ENCODE measurements at places on chromosomes 6 and 20. TPM values are rescaled to one million over a fixed set of nuclear protein-coding genes. Genes with fewer than 3 reads are reported as not detected.
A peak's percentile ranks its signal among the peaks of the same experiment; 100 is the strongest.

GRCh38 chr20:11018668-11019170 lies 344.9 kb upstream of the JAG1 start:
- H3K36me3 ChIP-seq = no peaks in the 10 kb centered on the region
- DNase-seq = no peak
- no peak overlapping the region for H3K4me3 ChIP-seq
- no peaks in the 10 kb centered on the region for H3K27me3 ChIP-seq
- H3K4me1 ChIP-seq = no peaks in the 10 kb centered on the region
- no peak overlapping the region for H3K27ac ChIP-seq

- no peaks in the 10 kb centered on the region for H3K4me1 ChIP-seq
- H3K4me3 ChIP-seq = no peak overlapping the region
- no peaks in the 10 kb centered on the region for H3K27me3 ChIP-seq
- DNase-seq = no peak
- no peaks in the 10 kb centered on the region for H3K36me3 ChIP-seq
Measured at GRCh38 chr6:156698239-156699016, 78.8 kb upstream of the ARID1B start.

- no peaks in the 10 kb centered on the region for H3K36me3 ChIP-seq
- H3K4me3 ChIP-seq = no peak overlapping the region
- H3K4me1 ChIP-seq = no peaks in the 10 kb centered on the region
- no peak overlapping the region for H3K27ac ChIP-seq
- no peaks in the 10 kb centered on the region for H3K27me3 ChIP-seq
- no peak for DNase-seq
Measured at GRCh38 chr6:142816031-142816430, 128.9 kb downstream of the HIVEP2 start.

GRCh38 chr6:13404228-13404891 lies 76.0 kb upstream of the TBC1D7 start:
- H3K4me3 ChIP-seq = no peak overlapping the region
- no peaks in the 10 kb centered on the region for H3K36me3 ChIP-seq
- no peaks in the 10 kb centered on the region for H3K27me3 ChIP-seq
- peaks cover 56% of the 10 kb centered on the region for H3K4me1 ChIP-seq
- DNase-seq = no peak

GRCh38 chr6:103812970-103813369 lies 1046.7 kb downstream of the HACE1 start:
- H3K36me3 ChIP-seq = no peaks in the 10 kb centered on the region
- H3K4me3 ChIP-seq = no peak overlapping the region
- no peak for DNase-seq
- H3K27me3 ChIP-seq = no peaks in the 10 kb centered on the region

GRCh38 chr6:129140526-129140925 lies 257.6 kb downstream of the LAMA2 start:
- H3K4me1 ChIP-seq = peaks cover 55% of the 10 kb centered on the region
- DNase-seq = no peak
- peaks cover 14% of the 10 kb centered on the region for H3K36me3 ChIP-seq
- H3K27ac ChIP-seq = peak overlapping the region; percentile 64
- no peak overlapping the region for H3K4me3 ChIP-seq

DNA sequence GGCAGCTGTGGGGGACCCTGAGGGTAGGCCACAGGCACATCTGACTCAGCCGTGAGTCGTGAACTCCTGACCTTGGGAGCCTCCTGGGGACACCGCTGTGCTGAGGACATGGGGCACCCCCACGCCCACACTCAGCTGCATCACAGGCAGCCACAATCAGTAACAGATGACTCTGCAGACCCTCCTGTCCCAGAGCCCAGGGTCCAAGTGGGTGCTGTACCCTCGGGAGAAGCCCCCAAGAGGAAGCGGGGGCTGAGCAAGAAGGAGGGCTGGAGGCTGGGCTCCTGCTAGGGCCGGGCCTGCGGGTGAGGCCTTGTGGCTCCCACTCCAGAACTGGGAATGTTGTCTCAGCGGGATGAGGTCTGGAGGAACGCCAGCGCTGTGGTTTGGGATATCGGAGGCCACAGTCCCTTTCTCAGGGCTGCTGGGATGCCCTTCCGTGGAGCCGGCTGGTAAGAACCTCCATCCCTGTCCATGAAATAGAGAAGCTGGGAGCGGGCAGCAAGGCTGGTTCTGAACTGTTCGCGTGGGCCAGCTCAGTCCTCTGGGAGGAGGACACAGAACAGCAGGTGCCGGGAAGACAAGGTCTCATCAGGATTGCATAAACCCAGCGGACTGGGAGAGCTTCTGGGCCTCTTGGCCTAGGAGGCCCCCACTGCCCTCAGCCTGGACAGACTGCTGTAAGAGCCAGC lies 3.1 kb upstream of the LAMA5 start:
- H3K4me3 ChIP-seq = no peak overlapping the region
- H3K27me3 ChIP-seq = no peaks in the 10 kb centered on the region
- H3K4me1 ChIP-seq = peaks cover 47% of the 10 kb centered on the region
- H3K36me3 ChIP-seq = no peaks in the 10 kb centered on the region

DNA sequence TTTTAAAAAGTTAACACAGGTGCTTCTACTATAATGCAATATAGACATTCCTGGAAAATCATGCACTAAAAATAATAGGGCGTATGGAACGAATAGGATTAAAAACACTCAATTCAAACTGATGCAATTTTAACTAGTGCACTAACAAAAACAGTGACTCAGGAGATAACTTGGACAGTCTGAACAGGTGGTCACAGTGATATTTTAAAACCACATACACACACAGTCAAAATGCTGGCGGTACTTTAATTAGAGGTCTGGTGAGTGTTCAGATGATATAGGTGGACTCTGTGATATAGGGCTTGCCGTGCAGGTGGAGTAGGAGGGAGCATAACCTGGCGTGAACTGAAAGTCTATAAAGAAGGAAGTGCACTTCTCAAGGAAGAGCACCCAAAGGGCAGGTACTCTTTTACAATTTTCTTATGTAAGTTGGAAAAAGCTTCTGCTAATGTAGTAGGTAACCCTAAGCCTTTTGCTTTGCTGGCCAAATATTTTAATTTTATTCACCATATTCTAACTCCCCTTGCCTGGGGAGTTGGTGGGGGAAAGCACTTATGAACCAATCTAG lies 41.9 kb upstream of the PLN start:
- no peak overlapping the region for H3K27ac ChIP-seq
- no peak overlapping the region for H3K4me3 ChIP-seq
- no peaks in the 10 kb centered on the region for H3K36me3 ChIP-seq
- H3K27me3 ChIP-seq = no peaks in the 10 kb centered on the region

DNA sequence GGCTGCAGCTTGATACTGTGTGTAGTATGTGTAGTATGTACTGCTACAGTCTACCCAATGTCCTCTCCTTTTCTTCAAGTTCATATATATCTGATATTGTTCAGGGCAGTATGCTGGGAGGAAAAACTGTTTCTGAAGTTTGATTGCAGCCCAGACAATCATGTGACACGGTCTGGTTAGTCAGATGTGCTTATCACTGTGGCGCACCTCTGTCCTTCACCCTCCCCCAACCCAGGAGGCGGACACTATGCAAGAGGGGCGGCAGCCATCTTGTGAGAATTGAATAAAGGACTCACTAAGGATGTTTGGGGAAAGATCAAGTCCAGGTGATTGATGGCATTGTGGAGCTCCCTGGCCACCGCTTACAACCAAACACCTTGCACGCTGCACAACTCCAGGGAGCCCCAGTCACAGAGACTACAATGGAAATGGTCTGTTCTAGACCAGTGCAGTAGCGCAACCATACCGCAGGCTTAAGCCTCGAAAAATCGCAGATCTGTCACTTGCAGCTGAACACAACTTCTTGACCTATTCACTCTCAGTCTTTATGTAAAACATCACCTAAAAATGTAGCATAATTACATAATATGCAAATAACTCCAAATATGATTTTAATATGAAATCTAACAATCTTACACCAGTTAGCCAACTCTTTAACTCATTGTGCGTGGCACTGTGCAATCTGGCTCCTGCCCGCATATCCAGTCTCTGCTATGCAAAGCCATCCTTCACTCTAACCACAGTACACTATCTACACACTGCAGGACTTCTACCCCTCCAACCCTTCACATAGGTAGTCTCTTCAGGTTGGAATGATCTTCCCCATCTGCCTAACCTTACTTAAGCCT lies 79.3 kb downstream of the VGLL2 start:
- H3K36me3 ChIP-seq = no peaks in the 10 kb centered on the region
- no peaks in the 10 kb centered on the region for H3K4me1 ChIP-seq
- no peak for DNase-seq
- H3K4me3 ChIP-seq = no peak overlapping the region
- no peaks in the 10 kb centered on the region for H3K27me3 ChIP-seq
- H3K27ac ChIP-seq = no peak overlapping the region

DNA sequence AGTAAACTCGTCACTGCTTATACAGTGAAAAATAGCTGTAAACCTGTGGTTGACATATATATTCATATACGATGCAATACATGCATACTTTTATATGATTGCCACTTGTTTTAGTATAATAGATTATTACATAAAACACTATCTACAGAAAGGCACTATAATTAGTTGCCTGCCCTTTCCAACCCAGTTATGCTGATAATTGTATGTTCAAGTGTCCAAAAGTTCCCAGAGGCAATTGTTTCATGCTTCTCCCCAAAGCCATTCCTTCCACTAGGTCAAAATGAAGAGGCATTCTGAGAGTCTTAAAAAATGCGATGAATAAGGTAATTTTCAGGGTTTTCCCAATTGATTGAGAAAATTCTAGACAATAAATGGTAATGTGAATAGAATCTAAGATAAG lies 434.6 kb downstream of the LMBRD1 start:
- peaks cover 3% of the 10 kb centered on the region for H3K4me1 ChIP-seq
- no peak for DNase-seq
- H3K27me3 ChIP-seq = no peaks in the 10 kb centered on the region
- no peak overlapping the region for H3K4me3 ChIP-seq
- no peaks in the 10 kb centered on the region for H3K36me3 ChIP-seq
- no peak overlapping the region for H3K27ac ChIP-seq

GRCh38 chr20:40359131-40359912 lies 329.7 kb downstream of the MAFB start:
- H3K4me3 ChIP-seq = no peak overlapping the region
- no peak for DNase-seq
- H3K27me3 ChIP-seq = no peaks in the 10 kb centered on the region
- H3K27ac ChIP-seq = no peak overlapping the region
- H3K36me3 ChIP-seq = no peaks in the 10 kb centered on the region
- H3K4me1 ChIP-seq = no peaks in the 10 kb centered on the region

GRCh38 chr6:24777227-24777626 lies 2.5 kb downstream of the GMNN start:
- H3K27ac ChIP-seq = no peak overlapping the region
- peaks cover 16% of the 10 kb centered on the region for H3K4me1 ChIP-seq
- no peaks in the 10 kb centered on the region for H3K36me3 ChIP-seq
- H3K4me3 ChIP-seq = no peak overlapping the region

SAMD5 gene
- 3.3 TPM for total RNA-seq

FBXL4 gene
- total RNA-seq = 38.0 TPM

IMPG1 gene
- not detected for total RNA-seq

Measured in tibial nerve (tissue), 4 donors.